Body of pancreas (tissue), 4 donors: ENCODE measurements at places on chromosomes 13 and 19. TPM values are rescaled to one million over a fixed set of nuclear protein-coding genes. Genes with fewer than 3 reads are reported as not detected.

The PSG3 gene
- not detected for total RNA-seq

The FOSB gene
- 4.2 TPM for total RNA-seq

The ADAMTSL5 gene
- not detected for total RNA-seq

The ZNF226 gene
- 13.5 TPM for total RNA-seq

The OXGR1 gene
- total RNA-seq = not detected

The OR7C1 gene
- total RNA-seq = not detected

DNA sequence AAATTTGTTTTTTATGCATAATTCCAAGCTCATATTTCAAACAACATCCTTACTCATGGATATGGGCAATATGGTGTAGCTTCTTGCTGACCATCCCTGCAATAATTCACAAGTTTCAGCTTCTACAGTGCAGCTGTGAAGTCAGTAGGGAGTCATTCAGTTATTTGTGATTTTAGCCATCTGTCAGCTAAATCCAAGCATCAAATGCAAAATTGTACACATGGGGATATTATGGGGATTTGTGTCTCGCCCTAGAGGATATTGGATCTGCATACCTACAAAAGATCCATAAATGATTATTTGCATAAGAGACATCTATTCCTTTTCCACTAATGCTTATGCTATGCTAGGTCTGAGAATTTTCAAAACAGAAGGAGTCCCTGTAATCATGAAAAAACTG lies 217.9 kb upstream of the SLITRK5 start:
- no peaks in the 10 kb centered on the region for H3K36me3 ChIP-seq
- no peak overlapping the region for H3K27ac ChIP-seq
- no peak for DNase-seq
- H3K27me3 ChIP-seq = no peaks in the 10 kb centered on the region

- H3K27me3 ChIP-seq = peaks cover 19% of the 10 kb centered on the region
- H3K4me1 ChIP-seq = peaks cover 11% of the 10 kb centered on the region
- no peak overlapping the region for H3K27ac ChIP-seq
- H3K4me3 ChIP-seq = no peak overlapping the region
- no peak for DNase-seq
These were observed 3.8 kb downstream of the PRTN3 start for GRCh38 chr19:844546-844971.

- no peak for DNase-seq
- H3K4me1 ChIP-seq = no peaks in the 10 kb centered on the region
- H3K27me3 ChIP-seq = no peaks in the 10 kb centered on the region
- no peak overlapping the region for H3K27ac ChIP-seq
- peaks cover 9% of the 10 kb centered on the region for H3K36me3 ChIP-seq
These were observed 21.2 kb downstream of the DEDD2 start for GRCh38 chr19:42196011-42197001.

DNA sequence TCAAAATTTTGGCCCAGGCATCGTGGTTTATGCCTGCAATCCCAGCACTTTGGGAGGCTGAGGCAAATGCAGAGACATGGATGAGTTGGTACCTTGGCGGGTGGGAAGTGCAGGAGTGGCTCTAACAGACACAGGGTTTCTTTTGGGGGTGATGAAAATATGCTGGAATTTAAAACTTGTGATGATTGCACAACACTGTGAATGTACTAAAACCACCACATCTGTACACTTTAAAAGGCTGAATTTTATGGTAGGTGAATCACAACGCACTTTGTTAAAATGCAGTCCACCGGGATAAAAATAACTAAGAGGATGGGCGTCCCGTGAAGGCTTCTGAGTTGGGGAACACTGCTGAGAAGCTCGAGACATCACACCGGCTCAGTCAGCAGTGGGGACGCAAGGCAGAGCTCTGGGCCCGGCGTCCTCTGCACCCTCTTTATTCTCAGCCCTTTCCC lies 47.1 kb downstream of the MLLT1 start:
- H3K4me3 ChIP-seq = no peak overlapping the region
- no peaks in the 10 kb centered on the region for H3K36me3 ChIP-seq
- H3K4me1 ChIP-seq = peaks cover 44% of the 10 kb centered on the region
- no peaks in the 10 kb centered on the region for H3K27me3 ChIP-seq

DNA sequence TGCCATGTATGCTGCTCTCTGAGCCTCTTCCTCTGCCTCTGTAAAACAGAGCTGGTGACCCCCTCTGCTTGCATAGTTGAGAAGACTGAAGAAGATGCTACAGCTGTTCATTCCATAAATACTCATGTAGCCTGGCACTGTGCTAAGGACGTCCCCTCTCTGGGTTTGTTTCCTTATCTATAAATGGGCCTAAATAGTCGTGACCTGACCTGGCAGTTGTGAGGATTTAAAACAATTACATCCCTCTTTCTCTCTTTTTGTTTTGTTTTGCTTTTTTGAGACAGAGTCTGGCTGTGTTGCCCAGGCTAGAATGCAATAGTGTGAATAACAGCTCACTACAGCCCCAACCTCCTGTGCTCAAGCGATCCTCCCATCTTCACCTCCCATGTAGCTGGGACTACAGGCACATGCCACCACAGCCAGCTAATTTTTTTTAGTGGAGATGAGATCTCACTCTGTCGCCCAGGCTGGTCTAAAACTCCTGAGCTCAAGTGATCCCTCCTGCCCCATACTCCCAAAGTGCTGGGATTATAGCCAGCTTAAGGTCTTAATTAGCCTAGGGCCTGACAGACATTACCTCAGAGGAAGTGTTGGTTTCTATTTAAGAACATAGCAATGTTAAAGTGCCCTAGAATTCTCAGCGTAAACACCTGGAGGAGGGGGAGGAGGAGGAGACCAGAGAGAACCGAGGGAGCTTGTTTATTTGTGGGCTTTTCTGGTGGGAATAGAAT lies 4.6 kb downstream of the WDR62 start:
- peaks cover 8% of the 10 kb centered on the region for H3K4me1 ChIP-seq
- no peaks in the 10 kb centered on the region for H3K27me3 ChIP-seq
- DNase-seq = no peak
- no peak overlapping the region for H3K4me3 ChIP-seq

DNA sequence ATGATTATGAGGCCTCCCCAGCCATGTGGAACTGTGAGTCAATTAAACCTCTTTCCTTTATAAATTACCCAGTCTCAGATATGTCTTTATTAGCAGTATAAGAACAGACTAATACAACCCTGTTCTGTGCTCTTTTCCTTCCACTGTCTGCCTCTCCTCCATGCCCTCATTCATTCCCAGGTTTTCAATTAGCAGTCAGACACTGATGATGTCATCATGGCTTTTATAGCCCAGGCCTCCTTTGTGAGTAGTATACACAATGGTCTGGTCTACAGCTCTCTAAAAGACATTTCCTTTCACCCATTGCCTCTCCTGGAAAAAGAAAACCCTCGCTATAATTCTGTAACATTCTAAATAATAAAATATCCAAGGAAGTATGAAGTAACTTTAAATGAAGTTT lies 25.5 kb downstream of the FGF14 start:
- H3K4me1 ChIP-seq = no peaks in the 10 kb centered on the region
- H3K4me3 ChIP-seq = no peak overlapping the region

DNA sequence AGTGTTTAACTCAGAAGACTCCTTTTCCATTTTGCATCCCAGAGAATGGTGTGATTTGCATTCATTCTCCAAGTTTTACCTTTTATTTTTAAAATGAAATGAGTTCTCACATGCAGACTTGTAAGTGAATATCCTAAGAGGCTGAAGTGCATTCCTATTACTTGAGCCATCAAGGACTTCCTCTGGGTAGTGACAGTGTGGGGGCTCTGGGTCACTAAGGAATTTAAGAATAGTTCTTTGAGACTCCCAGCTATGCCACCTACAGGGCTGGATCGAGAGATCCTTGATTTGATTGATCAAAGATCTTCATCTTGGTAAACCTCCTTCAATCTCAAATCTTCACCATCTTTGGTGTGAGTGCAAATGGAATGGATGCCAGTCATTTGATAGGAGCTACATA lies 36.3 kb upstream of the SLC10A2 start:
- no peaks in the 10 kb centered on the region for H3K36me3 ChIP-seq
- no peak overlapping the region for H3K27ac ChIP-seq
- no peak for DNase-seq
- no peak overlapping the region for H3K4me3 ChIP-seq

GRCh38 chr19:45195764-45196163 lies 17.2 kb downstream of the BLOC1S3 start:
- no peaks in the 10 kb centered on the region for H3K4me1 ChIP-seq
- H3K4me3 ChIP-seq = no peak overlapping the region
- no peak overlapping the region for H3K27ac ChIP-seq
- H3K27me3 ChIP-seq = no peaks in the 10 kb centered on the region

DNA sequence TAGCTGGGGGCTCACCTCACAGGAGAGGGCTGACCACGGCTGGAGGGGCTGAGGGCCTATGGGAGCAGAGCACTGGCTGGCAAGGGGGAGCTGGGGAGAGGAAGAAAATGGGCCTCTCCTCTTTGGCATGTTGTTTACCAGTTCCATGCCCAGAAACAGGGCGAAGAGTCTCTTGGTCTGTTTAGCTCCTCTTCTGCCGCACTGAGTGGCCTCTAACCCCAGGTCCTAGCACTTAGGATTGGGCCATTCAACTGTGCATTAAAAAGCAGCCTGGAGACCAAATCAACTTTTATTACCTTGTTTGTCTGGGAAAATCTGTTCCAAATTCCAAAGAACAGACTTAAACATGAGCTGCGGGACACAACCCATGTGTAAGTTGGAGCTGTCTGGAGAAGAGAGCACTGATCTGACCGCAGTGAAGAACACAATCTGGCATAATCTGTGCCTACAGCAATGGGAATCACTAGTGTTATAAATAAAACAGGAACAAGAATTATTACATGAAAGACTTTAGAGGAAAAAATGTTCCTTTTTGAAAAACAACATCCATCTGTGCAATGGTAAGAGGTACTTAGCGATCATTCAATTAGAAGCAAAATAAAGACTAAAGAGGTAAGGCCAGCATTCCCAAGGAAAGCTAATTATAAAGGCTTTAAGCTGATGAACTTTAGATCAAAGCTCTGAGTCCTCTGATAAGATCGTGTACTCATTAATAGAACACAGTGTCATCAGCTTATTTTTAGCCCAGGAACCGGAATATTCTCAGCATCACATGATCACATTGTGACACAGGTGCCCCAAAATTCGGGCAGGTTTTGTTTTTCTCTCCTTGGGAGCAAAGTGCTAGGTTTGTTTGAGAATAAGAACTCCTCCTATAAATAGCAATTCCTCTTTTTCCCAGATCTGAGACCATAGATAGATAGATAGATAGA lies 243.2 kb downstream of the COL4A1 start:
- no peak for DNase-seq
- no peaks in the 10 kb centered on the region for H3K36me3 ChIP-seq
- H3K27me3 ChIP-seq = no peaks in the 10 kb centered on the region

GRCh38 chr13:98994080-98994479 lies 16.2 kb upstream of the DOCK9 start:
- H3K27ac ChIP-seq = no peak overlapping the region
- H3K4me1 ChIP-seq = no peaks in the 10 kb centered on the region
- no peak overlapping the region for H3K4me3 ChIP-seq

DNA sequence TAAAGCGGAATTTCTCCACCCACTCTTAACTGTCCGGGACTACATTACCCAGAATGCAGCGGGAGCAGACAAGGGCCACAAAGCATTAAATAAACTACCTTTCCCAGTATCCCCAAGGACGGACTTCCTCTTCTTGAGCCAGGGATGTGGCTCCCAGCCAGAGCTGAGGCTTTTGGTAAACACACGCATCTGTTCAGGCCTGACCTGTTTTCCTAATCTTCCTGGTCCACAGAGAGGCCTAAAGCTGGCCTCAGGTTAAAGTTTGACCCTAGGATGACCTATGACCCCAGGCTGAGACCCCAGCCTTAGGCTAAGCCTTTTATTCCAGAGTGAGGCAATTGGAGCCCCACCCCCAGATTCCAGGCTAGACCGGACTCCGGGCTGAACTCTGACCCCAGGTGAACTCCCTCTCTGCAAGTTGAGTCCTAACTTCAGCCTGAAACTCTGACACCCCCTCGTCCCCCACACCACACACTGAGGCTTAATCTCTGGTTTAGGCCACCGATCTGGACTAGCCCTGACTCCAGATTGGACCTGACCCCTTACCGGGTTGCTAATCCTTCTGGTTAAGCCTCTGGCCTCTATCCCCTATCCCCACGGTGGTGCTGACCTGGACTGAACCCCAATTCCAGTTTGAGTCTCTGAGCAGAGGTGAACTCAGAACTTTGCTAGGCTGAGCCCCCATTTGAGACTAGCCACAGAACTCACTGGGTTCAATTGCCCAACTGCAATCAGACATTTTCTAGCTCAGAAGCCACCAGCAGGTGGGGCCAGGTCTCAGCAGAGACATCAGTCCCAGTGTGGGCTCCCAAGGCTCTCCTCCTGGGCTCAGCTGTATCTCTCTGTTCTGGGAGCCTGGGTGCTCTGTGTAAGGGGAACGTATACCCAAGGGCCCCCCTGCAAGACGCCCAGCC lies 750 bp upstream of the GPR108 start:
- peaks cover 2% of the 10 kb centered on the region for H3K36me3 ChIP-seq
- no peaks in the 10 kb centered on the region for H3K27me3 ChIP-seq
- DNase-seq = peak; percentile 100
- H3K4me1 ChIP-seq = peaks cover 43% of the 10 kb centered on the region
